GM12865 (cell line): ENCODE measurements at places on chromosomes 1 and 21.

GRCh38 chr1:164754088-164754600 is 195.2 kb downstream of the PBX1 start:
- no peak for DNase-seq

DNA sequence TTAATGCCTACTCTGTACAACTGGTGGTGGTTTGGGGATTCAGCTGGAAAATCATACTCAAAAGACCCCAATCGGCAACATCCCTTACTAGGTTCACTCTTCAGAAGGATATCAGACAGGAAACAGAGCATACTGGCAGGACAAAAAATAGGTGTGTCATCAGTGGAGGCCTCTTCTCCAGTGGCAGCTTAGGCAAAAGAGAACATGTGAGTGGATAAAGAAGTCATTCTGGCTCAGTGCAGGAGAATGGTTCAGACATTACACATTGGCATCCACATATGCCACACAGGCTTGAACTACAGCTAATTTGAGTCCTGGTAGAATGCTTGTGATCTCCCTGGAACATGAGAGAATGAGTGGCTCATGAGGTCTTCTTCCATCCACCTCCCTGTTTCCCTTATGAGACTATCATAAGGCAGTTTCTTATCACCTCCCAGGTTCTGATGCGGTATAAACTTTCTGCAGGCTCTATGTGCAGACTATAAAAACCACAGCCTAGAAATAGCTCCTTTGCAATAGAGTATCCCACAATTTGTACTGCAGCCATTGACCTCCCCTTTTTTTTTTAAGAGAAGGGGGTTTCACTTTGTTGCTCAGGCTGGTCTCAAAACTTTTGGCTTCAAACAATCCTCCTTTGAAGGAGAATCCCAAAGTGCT is 24.7 kb downstream of the VAMP4 start:
- no peak for DNase-seq

- no peak for DNase-seq
Measured at GRCh38 chr1:11342621-11343032, 69.6 kb downstream of the UBIAD1 start.

GRCh38 chr1:147095691-147096090 is 76.6 kb downstream of the PRKAB2 start:
- DNase-seq: no peak

DNA sequence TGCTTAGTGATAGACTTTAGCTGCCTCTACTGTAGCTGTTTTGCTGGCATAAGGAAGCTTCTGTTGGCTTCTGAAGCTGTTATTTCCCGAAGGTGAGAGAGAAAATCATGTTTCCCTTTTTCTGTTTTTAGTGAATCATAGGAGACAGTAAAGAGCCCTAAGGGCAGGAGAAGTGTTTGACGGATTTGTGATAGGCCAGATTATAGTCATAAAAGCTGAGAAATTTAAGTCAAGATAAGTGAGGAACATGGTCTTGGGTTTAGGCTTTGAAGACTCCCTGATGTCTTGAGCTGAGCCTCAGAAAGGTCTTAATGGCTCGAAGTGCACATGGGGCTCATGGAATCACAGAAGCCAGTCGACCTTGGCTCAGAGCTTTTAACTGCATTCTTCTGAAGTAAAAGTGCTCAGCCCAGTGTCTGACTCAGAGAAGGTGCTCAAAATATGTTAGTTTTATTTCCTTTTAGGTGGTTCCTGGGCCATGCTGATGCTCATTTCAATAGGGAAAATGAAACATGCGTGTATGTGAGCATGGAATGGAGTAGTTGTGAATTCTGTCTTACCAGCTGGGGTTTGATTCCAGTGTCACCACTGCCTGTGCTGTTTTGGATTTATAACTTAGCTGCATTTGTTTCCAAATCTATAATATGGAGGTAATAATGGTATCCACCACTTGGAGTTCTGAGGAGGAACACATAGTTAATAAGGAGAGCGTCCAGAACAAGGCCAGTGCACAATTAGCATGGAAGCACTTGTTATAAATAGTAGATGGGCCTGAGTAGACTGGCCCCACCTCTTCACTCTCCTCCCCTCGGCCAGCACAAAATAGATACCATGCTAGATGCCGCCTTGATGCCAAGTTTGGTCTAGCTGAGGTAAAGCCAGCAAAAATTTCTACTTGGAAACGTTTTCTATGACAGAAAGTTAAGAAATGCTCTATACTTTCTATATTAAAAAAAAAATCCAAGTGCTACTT is 99.2 kb downstream of the C1orf21 start:
- no peak for DNase-seq

GRCh38 chr1:19066874-19067181 is 110.4 kb upstream of the IFFO2 start:
- peak; percentile 13 for DNase-seq

- DNase-seq: peak; percentile 82
Measured at GRCh38 chr1:183022202-183023145, 746 bp upstream of the LAMC1 start.

- DNase-seq: no peak
Measured at GRCh38 chr1:192100686-192101468, 57.4 kb upstream of the RGS18 start.

DNA sequence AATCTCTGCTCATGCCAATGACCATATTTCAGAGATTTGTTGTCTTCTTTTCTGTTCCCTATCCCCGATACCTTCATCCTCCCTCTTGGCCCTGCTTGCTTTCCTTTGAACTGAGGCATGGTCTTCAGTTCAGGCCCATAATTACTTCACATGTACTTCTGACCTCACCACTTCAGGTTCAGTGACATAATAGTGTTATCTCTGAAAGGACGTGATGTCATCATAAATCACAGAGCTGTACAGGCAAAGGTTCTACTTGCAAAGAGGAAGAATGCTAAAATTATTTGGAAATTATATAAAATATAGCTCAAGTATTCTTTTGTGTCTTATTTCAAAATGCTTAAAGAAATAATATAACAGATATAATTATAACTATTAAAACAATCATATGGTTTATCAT is 230.3 kb upstream of the ESRRG start:
- no peak for DNase-seq

DNA sequence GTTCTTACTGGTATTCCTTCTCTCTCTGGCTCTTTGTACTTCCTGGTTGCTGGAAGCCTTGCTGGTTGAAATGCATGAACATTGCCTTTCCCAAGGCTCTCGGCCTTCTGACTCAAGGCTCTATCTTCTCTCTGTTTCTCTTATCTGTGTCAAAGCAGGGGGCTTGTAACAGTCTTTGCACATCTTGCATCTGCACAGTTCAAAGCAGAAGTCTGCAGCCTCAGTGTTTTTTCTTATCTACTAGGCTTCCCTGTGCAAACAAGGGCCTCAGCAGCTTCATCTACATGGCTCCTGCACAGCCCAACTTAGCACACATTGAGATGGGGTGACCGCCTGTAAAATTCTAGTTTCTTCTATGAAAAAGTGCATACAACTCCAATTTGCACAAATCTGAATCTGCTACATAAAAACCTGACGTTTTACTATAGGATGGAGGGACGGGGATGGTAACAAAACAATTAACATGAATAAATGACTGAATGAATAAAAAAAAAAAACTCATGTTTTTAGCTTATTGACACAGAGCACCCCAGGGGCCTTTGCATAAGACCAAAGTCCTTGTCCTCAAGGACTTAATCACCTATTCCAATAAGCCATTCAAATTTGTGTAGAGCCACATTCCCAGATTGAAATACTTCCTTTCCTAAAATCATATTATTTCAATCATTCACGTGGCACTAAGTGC is 458.3 kb downstream of the LMO4 start:
- DNase-seq: no peak

- no peak for DNase-seq
Measured at GRCh38 chr1:245433561-245433960, 278.8 kb downstream of the KIF26B start.

DNA sequence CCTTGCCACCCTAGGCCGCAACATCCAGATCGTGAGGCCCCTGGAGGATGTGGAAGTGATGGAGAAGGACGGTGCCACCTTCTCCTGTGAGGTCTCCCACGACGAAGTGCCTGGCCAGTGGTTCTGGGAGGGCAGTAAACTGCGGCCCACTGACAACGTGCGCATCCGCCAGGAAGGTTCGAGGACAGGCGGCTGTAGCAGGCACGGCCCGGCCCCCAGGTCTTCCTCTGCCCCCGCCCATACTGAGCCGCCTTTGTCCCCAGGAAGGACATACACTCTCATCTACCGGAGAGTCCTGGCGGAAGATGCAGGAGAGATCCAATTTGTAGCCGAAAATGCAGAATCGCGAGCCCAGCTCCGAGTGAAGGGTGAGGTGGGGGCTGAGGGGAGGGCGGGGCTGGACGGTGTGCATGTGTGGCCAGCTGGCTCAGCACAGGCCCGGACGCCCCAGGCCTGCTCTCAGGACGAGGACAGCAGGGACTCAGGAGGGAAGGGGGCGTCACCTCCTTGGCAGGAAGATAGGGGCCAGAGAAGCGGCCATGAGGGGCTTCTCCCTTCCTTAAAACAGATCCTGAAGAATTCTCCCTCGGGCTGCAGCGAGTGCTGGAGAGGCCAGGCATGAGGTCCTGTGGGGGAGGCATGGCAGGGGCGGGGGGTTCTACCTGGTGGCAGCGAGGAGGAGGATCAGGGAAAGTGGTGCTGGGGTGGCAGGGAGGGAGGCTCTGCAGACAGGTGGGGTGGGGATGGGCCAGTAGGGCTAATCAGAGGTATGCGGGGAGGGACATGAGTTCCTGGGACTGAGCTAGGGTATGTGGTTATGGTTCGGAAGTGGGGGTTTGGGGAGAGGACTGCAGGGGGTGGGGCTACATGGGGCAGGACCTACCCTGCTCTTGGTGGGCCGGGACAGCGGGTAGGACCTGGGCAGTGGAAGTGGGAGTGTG is 69.9 kb downstream of the OBSCN start:
- no peak for DNase-seq

GRCh38 chr1:67832737-67833601 is at the start of gene GNG12:
GNG12 (minus strand) TSS chr1:67833467; CDS start chr1:67707686, 125,781 bp downstream.
- DNase-seq: peak; percentile 21

GRCh38 chr1:204080163-204080903 is 7.4 kb downstream of the SOX13 start:
- no peak for DNase-seq

- DNase-seq: peak; percentile 76
Measured at GRCh38 chr1:186511761-186512637, 51.1 kb upstream of the PDC start.

DNA sequence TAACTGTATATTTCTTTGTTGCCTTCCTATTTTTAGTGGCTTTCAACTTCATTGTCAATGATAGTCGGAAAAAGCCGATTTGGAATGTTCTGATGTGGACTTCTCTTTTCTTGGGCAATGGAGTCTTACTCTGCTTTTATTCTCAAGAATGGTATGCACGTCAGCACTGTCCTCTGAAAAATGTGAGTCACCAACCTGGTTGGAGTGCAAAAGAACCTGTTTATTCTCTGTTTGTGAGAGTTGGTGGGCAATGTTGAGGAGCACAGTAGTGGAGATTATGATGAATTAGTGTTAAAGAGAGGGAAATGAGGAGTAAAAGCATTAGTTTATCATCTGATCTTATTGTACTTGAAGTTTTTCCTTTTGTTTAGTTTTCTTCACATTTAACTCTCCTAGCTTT is 14.5 kb upstream of the AXDND1 start:
- DNase-seq: no peak

- DNase-seq: no peak
Measured at GRCh38 chr1:194503209-194503608, 1316.8 kb upstream of the B3GALT2 start.

GRCh38 chr1:42742617-42743316 is 2.7 kb upstream of the CLDN19 start:
- DNase-seq: no peak

DNA sequence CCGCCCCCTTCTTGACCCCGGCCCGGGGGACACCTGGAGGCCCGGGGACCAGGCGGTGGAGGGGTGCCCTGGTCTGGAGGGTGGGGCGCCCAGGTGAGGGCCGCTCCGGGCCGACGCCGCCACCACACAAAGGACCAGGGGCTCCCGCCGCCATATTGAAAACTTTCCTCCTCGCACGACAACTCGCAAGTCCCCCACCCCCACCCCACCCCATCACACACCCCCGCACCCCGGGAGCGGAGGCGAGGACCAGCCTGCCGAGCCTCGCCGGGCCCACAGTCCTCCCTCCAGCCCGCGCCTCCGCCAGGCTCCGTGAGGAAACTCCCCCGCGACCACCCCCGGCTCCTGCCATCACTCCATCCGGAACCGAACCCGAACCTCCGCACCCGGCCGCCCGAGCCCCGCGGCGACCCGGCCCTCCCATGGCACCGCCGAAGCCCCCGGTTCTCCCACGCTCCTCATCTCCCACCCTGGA is 733 bp downstream of the KDM5B start:
- no peak for DNase-seq

- DNase-seq: no peak
Measured at GRCh38 chr1:41842993-41843755, 75.5 kb downstream of the HIVEP3 start.

DNA sequence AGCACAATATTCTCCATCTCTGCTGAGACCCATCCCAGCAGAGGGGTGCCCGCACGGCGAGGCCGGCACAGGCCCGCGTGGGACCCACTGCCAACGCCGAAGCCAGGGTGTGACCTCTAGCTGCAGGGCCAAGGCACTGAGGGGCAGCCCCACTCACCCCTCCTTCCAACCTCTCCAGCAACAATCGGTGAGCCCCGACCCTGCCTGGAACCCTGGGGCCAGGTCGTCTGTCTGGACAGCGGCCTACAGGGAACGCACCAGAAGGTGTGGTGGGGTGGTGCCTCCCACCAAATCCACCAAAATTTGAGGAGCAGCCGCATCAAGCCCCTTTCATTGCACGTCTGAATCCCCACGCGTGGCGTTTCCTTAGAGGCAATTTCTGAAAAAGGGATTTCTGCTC is 63.0 kb upstream of the ADARB1 start:
- DNase-seq: no peak

- no peak for DNase-seq
Measured at GRCh38 chr1:156654700-156655099, 12.8 kb downstream of the BCAN start.

DNA sequence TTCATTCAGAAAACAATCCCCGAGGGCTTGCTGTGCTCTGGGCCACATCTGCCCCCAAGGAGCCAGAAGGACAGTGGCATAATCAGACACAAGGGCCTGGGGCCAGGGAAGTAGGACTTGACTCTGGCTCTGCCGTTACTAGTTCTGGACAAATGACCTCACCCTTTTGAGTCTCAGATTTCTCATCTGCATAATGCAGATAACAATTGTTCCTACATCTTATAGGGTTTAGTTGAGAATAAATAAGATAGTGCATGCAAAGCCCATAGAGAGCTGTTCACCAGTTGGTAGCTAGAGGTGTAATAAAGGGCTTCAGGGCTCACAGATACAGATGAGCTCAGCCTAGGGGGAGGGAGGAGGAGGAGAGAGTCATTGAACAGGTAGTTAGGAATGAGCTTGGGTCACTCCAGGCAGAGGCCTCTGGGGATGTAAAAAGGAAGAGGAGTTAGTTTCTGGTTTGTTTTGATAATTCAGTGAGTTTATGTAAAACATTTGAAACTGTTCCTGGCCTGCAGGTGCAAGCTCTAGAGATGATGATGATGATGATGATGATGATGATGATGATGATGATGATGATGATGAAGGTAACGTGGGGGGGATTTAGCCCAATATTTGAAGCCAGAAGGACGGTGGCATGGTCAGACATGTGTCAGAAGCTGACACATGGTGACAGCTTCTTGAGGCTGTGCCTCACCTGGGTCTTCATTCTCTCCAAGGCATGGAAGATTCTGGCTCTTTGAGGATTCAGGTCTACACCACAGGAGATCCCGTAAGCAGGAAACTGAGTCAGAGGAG is 858 bp downstream of the LACTBL1 start:
- no peak for DNase-seq
